Activated T-helper 1 cell treated with anti-CD3 and anti-CD28 coated beads, Interleukin-12 subunit alpha, Interleukin-12 subunit beta, Interleukin-2, Interleukin-4 antibody, amounts not matched to agents 30 ng/mL and 10 ng/mL and 1 ng/mL, durations not matched to agents 14 hours and 24 hours and 36 hours (primary cell): ENCODE measurements at places on chromosomes 1 and 21.
A peak's percentile ranks its signal among the peaks of the same experiment; 100 is the strongest.

- peaks cover 3% of the 10 kb centered on the region for H3K36me3 ChIP-seq
- no peak overlapping the region for H3K4me3 ChIP-seq
- H3K27ac ChIP-seq = no peak overlapping the region
These were observed 857.8 kb upstream of the B3GALT2 start for GRCh38 chr1:194043984-194044755.

GRCh38 chr1:36816348-36816747 is 218.0 kb downstream of the GRIK3 start:
- no peaks in the 10 kb centered on the region for H3K36me3 ChIP-seq
- H3K27ac ChIP-seq = no peak overlapping the region
- H3K4me3 ChIP-seq = no peak overlapping the region
- DNase-seq = no peak
- H3K27me3 ChIP-seq = no peaks in the 10 kb centered on the region

DNA sequence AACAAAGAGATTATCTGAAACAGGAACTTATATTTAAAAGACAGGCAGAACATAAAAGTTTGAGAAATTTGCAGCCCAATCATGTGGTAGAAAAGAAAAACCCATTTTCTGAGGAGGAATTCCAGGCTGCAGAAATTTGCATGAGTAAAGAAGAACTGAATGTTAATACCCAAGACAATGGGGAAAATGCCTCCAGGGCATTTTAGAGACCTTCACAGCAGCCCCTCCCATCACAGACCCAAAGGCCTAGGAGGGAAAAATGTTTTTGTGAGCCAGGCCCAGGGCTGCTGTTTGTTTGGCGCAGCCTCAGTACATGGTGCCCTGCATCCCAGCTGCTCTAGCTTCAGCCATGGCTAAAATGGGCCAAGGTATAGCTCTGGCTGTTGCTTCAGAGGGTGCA is 554.3 kb upstream of the CHRM3 start:
- H3K27ac ChIP-seq = no peak overlapping the region
- H3K4me1 ChIP-seq = no peaks in the 10 kb centered on the region
- H3K27me3 ChIP-seq = no peaks in the 10 kb centered on the region
- no peak for DNase-seq

DNA sequence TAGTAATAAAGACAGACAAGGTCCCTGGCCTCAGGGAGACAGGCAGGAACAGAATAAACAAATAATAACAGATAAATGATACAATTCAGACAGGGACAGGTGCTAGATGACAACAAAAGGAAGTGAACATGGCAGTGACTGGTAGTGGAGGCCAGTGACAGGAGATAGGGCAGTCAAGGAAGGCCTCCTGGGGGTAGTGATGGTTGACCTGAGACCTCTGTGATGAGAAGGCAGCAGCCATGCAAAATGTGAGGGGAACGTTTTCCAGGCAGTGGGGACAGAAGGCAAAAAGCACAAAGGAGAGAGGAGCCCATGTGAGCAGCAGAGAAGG is 18.5 kb downstream of the OPTC start:
- H3K27me3 ChIP-seq = no peaks in the 10 kb centered on the region
- DNase-seq = no peak
- peaks cover 30% of the 10 kb centered on the region for H3K4me1 ChIP-seq
- H3K4me3 ChIP-seq = peak overlapping the region; percentile 50
- peaks cover 1% of the 10 kb centered on the region for H3K36me3 ChIP-seq
- peak overlapping the region; percentile 95 for H3K27ac ChIP-seq

GRCh38 chr1:209048941-209049669 is 534.4 kb upstream of the CAMK1G start:
- peaks cover 5% of the 10 kb centered on the region for H3K27me3 ChIP-seq
- H3K36me3 ChIP-seq = no peaks in the 10 kb centered on the region
- H3K4me1 ChIP-seq = no peaks in the 10 kb centered on the region
- H3K27ac ChIP-seq = no peak overlapping the region

DNA sequence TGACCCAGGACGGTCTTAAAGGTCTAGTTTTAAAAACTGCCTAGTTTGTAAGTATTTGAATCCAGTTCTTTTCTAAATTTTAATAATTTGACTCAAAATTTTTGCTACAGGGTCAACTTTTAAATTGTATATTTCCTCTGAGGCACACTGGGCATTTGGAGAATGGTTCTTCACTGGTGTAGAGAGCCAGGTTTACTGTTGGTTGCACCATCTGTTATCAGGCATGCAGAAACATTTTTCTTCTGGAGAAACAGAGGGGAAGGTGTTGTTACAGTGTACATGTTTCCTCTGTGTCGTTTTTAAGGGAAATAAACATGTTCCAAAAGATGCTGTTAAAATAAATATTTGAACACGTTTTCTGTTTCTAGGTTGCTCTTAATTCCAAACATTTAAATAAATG is 39.0 kb upstream of the RWDD3 start:
- no peak overlapping the region for H3K27ac ChIP-seq
- peaks cover 7% of the 10 kb centered on the region for H3K27me3 ChIP-seq
- no peak overlapping the region for H3K4me3 ChIP-seq
- DNase-seq = no peak

DNA sequence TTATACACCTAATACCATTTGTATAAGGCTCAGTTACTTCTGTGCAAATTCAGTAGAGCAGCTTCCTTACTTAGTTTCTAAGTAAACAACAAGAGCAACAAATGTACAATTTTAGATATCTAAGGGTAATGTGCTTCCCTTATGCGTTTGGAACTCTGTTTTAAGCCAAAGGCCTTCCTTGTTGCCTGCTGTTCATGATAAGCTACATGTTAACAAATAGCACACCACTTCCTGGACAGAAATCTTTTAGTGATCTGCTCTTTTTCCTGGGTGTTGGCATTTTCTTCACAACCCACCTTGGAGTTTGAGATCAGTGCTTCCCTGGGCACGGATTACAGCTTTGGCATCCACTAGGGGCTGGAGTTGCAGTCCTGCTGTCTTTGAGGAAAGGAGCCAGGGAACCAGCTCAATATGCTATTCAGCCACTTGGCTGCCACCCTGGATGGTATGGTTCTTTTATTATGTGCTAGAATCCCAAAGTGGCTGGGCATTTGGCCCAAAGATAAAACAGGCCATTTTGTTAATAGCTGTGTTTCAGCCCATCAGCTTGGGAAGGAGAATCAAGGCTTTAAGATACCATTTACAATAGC is 55.6 kb upstream of the ADAR start:
- DNase-seq = no peak
- no peak overlapping the region for H3K4me3 ChIP-seq
- H3K36me3 ChIP-seq = no peaks in the 10 kb centered on the region
- H3K27me3 ChIP-seq = peaks cover 18% of the 10 kb centered on the region
- H3K27ac ChIP-seq = no peak overlapping the region

- H3K27me3 ChIP-seq = no peaks in the 10 kb centered on the region
- DNase-seq = no peak
- no peaks in the 10 kb centered on the region for H3K4me1 ChIP-seq
- H3K36me3 ChIP-seq = no peaks in the 10 kb centered on the region
- no peak overlapping the region for H3K27ac ChIP-seq
- no peak overlapping the region for H3K4me3 ChIP-seq
These were observed 148.3 kb downstream of the KCNJ6 start for GRCh38 chr21:37767984-37768383.

DNA sequence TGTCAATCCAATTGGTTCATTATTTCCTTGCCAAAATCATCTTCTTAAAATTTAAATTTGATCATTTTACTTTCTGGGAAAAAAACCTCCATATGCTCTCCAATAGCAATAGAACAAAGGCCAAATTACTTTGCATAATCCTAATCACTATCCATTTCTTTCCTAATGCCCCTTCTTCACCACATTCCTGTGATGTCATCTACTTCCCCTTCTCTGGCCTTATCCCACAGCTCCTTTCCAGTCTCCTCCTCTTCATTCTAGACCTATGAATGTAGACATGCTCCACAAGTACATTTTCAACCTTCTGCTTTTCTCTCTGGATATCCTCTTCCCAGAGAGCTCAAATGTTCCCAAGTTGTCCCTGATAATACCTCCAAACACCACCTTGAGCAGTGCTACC is 216.6 kb downstream of the MRPL39 start:
- DNase-seq = no peak
- peaks cover 2% of the 10 kb centered on the region for H3K36me3 ChIP-seq
- H3K4me3 ChIP-seq = no peak overlapping the region
- H3K27me3 ChIP-seq = no peaks in the 10 kb centered on the region
- no peak overlapping the region for H3K27ac ChIP-seq
- H3K4me1 ChIP-seq = peaks cover 5% of the 10 kb centered on the region

- no peaks in the 10 kb centered on the region for H3K36me3 ChIP-seq
- H3K4me1 ChIP-seq = no peaks in the 10 kb centered on the region
- H3K27ac ChIP-seq = no peak overlapping the region
- peaks cover 24% of the 10 kb centered on the region for H3K27me3 ChIP-seq
These were observed 11.3 kb upstream of the DNMT3L start for GRCh38 chr21:44273046-44273445.

- H3K4me3 ChIP-seq = no peak overlapping the region
- no peaks in the 10 kb centered on the region for H3K27me3 ChIP-seq
- DNase-seq = no peak
- no peak overlapping the region for H3K27ac ChIP-seq
- H3K4me1 ChIP-seq = peaks cover 5% of the 10 kb centered on the region
These were observed 128.4 kb downstream of the CLIC6 start for GRCh38 chr21:34797201-34797525.

- no peak overlapping the region for H3K27ac ChIP-seq
- no peak overlapping the region for H3K4me3 ChIP-seq
- no peaks in the 10 kb centered on the region for H3K27me3 ChIP-seq
These were observed 78.9 kb downstream of the DSCAM start for GRCh38 chr21:40768056-40768455.

DNA sequence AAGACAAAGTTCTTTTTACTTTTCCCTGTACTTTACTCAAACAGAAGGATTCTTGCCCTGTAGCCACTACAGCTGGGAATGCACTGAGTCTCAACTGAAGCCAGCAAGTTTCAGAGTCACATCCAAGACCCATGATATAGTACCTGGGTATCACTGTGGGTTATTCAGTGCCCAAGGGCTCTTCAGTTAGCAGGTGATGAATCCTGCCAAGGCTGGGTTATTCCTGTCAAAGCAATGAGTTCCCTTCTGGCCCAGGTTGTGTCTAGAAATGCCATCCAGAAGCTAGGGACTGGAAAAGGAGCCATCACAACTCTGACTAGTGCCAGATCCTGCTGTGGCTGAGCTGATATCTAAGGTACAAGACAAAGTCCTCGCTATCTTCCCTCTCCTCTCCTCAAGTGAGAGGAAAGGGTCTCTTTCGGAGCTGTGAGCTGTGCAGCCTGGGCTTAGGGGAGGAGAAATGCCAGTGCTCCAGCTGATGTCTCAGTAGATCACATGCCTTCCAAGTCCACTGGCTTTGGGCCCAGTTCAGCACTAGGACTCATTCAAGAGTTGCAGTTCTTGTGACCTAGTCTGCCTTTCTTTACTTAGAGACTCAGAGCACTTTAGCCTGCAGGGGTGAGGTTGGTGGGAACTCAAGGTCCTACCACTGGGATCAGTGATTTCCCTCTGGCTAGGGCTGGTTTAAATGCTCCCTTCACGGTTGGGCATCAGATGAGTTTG is 369.4 kb downstream of the TBX15 start:
- no peaks in the 10 kb centered on the region for H3K4me1 ChIP-seq
- DNase-seq = no peak
- no peaks in the 10 kb centered on the region for H3K27me3 ChIP-seq

DNA sequence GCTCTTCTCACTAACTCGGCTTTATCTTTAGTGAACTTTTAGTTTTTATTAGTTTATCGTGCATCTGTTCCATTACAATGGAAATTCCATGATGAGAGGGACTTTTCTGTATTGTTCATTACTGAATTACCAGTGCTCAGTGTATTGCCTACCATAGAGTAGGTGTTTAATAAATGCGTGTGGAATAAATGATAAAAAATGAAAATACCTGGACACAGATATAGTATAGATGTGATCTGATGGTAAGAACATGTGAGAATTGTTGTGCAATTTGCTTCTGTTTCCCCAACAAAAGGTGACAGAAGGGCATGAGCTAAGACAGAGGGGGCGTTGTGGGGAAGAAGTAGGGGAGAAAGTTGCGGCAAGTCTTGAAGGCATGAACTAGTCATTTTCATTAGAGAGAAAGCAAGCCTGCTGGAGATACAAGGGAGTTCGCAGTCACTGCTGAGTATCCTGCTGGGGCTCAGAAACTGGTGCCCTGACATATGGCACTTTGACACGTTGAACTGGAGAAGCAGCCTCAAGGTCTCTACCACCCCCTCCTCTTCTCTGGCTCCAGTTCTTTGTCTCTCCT is 5.6 kb upstream of the COG2 start:
- H3K27ac ChIP-seq = no peak overlapping the region
- no peaks in the 10 kb centered on the region for H3K36me3 ChIP-seq
- H3K4me3 ChIP-seq = no peak overlapping the region
- no peak for DNase-seq

DNA sequence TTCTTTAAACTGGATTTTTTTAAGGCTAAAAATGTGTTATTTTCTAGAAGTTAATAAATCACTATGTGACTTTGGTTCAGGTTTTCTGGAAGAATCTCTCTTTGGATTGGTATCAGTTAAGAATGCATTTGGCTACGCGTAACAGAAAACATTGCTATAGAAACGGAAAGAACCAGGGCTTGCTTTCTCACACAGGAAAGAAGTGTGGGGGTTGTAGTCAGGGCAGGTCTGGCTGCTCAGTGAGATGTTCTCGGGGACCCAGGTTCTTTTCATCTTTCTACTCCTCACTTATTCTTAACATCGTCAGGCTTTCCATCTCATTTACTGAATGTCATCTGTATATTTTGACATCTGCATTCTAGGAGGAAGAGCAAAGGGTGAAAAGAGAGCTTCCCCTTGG is 191.4 kb downstream of the ZBTB18 start:
- no peak overlapping the region for H3K4me3 ChIP-seq
- no peak overlapping the region for H3K27ac ChIP-seq

GRCh38 chr1:108780937-108781574 is 34.6 kb downstream of the STXBP3 start:
- H3K4me1 ChIP-seq = no peaks in the 10 kb centered on the region
- no peaks in the 10 kb centered on the region for H3K27me3 ChIP-seq
- no peak overlapping the region for H3K4me3 ChIP-seq

- peaks cover 6% of the 10 kb centered on the region for H3K27me3 ChIP-seq
- peaks cover 2% of the 10 kb centered on the region for H3K36me3 ChIP-seq
- H3K27ac ChIP-seq = peak within 1 kb of the TSS; percentile 64
These were observed at the start of gene EVA1B for GRCh38 chr1:36323636-36324352. Gene EVA1B, minus strand, starts transcription at chr1:36323645. Its CDS starts 608 bp downstream, at chr1:36323037.

DNA sequence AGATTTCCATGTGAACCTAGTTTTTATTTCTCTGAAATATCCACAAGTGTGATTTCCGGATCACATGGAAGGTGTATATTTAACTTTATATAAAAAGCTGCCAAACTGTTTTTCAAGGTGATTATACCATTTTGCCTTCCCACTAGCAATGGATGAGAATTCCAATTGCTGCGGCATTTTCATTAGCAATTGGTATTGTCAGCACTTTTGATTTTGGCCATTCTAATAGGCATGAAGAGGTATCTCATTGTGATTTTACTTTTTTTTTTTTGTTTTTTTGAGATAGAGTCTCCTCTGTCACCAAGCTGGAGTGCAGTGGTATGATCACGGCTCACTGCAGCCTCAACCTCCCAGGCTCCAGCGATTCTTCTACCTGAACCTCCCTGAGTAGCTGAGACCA is 5.0 kb upstream of the CYB5R1 start:
- H3K27ac ChIP-seq = no peak overlapping the region
- H3K4me1 ChIP-seq = peaks cover 18% of the 10 kb centered on the region
- no peak overlapping the region for H3K4me3 ChIP-seq
- peaks cover 14% of the 10 kb centered on the region for H3K27me3 ChIP-seq
- no peak for DNase-seq

- no peak for DNase-seq
- H3K36me3 ChIP-seq = no peaks in the 10 kb centered on the region
- H3K4me1 ChIP-seq = no peaks in the 10 kb centered on the region
- H3K27me3 ChIP-seq = peaks cover 3% of the 10 kb centered on the region
- H3K27ac ChIP-seq = no peak overlapping the region
These were observed 79.8 kb upstream of the RALGPS2 start for GRCh38 chr1:178645157-178645807.
